Motor neuron (in vitro differentiated cells): ENCODE measurements at places on chromosomes 13 and 19.

- ATAC-seq = no peak
Observed at GRCh38 chr19:1918975-1919374, 13.8 kb downstream of the ADAT3 start.

- no peak for ATAC-seq
Observed at GRCh38 chr13:107216046-107216755, 648.3 kb upstream of the ARGLU1 start.

DNA sequence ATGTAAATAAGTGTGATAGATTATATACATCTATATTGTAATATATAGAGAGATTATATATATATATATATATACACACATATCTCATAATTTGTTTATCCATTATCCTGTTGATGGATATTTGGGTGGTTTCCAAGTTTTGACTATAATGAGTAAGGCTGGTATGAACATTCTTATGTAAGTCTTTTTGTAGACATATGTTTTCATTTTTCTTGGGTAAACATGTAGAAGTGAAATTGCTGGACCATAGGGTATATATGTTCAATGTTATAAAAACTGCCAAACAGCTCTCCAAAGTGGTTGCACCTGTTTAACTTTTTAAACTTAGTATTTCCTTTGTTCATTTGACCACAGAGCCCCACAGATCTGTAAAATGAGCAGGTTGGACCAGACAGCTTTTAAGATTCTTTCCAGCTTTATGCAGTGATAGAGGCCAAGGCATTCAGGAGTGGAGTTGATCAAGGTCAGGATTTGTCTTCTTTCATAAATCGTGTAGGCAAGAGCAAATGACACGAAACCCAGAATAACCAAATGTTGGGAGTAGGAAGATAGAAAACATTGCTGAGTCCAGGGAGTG is 21.7 kb upstream of the KATNAL1 start:
- no peak for ATAC-seq

DNA sequence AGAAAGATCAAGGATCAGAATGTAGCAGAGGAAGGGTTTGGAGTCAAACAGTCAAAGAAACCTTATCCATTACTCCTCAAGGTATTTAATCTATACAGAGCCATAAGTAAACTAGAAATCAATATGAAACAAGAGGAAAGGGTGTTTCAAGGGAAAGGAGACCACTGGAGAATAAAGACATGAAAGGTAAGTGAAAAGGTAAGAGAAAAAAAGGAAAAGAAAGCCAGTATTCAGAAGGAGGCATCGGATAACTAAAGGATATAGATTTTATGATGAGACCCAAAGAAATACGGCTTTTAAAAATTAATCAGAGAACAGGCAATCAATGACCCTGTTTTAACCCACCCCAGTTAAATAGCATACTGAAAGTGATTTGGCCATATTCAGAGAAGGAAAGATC is 438.7 kb upstream of the MIR17HG start:
- no peak for ATAC-seq

GRCh38 chr13:93689333-93689732 is 462.7 kb downstream of the GPC6 start:
- ATAC-seq = no peak

GRCh38 chr13:87661471-87661870 is 9.7 kb upstream of the SLITRK5 start:
- ATAC-seq = peak; percentile 99

DNA sequence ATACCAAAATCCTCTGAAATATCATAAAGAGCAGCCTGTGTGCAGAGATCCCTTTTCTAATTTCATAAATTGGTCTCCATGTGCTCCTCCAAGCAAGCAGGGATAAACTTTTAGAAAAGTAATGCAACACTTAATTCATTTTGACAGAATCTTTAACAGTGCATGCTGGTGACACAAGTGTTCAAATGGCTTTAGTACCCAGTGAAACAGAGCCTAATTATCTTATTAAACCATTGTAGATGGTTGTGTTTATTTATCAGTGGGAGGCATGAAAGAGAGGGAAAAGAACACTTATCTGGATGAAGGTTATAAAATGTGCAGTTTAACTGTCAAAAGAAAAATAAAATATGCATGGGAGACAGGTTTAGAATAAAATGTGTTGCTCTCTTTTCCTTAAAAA is 945.0 kb upstream of the PCDH20 start:
- ATAC-seq = no peak

GRCh38 chr13:62434081-62434480 is 1018.4 kb upstream of the PCDH20 start:
- ATAC-seq = peak; percentile 61

DNA sequence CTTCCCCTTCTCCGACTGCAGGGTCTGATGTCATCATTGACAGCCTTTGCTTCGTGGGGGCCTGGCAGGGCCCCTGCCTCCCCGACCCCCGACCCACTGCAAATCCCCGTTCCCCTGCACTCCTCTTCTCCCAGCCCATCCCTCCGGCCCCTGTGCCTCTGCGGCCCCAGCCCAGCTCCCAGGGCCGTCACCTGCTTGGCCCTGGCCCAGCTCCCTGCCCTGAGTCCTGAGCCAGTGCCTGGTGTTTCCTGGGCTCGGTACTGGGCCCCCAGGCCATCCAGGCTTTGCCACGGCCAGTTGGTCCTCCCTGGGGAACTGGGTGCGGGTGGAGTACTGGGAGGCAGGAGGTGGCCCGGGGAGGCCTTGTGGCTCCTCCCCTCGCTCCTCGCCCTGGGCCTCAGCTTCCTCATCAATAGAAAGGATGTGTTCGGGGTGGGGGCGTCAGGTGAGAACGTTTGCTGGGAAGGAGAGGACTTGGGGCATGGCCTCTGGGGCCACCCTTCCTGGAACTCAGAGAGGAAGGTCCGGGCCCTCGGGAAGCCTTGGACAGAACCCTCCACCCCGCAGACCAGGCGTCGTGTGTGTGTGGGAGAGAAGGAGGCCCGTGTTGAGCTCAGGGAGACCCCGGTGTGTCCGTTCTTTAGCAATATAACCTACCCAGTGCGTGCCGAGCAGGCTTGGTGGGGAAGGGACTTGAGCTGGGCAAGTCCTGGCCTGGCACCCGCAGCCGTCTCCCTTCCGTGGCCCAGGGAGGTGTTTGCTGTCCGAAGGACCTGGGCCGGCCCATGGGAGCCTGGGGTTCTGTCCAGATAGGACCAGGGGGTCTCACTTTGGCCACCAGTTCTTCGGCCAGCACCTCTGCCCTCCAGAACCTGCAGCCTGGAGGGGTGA is 15.9 kb upstream of the CELF5 start:
- no peak for ATAC-seq

DNA sequence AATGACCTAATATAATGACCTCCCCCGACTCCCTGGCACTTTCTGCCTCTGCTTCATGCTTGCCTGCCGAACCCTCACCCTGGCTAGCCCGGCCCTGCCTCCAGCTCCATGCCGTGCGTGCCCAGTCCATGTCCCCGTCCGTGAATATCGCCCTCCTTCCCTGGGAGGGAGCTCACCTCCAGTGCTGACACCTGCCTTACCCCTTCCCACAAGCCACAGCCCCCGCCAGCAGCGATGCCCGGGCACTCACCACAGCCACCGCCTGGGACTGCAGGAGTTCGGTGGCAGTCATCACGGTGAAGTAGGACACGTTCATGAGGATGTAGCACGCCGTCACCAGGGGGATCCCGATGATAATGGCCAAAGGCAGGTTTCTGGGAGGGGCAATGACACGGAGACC is 10.0 kb downstream of the SLC7A9 start:
- no peak for ATAC-seq

GRCh38 chr19:51651216-51651846 is 4.7 kb upstream of the SIGLEC14 start:
- no peak for ATAC-seq

- peak; percentile 33 for ATAC-seq
Observed at GRCh38 chr13:34128661-34129060, 310.7 kb downstream of the RFC3 start.

DNA sequence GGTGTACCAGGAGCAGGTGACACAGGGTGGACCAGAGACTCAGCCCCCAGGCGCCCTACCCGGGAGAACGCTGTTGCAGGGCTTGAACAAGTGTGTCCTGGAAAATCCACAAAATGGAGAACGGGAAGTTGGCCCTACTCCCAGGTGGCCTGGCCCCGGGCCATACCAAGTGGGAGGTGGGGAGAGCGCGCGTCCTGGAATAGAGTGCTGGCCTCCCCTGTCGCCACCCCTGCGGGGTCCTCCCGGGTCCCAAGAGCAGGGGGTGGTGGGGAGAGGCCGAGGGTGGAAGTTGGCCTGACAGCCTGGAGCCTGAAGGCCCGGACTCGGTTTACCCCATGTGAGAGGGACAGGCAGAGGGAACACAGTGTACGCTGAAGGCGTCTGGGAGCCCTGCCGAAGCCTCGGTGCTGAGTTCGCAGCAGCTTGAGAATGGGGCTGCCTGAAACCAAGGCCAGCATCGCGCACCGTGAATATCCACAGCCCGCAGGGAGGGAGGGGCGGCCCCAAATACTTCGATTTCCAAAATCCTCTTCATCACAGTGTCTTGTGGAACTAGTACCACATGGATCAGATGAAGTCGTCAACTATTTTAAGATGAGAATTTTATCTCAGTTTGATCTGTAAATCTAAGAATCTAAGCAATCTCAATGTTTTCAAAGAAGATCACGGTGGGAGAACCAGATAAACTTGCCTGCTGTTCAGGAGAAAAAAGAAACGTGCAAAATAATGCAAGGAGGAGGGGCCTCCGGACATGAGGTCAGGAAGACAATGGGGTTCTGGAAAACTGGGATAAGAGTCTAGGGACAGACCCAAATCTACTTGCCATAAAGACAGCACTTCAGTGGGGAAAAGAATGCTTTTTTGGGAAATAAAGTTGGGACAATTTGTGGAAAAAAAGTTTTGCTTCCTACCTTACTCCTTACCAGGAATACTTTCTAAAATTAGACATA is 10.4 kb upstream of the KLF16 start:
- no peak for ATAC-seq

GRCh38 chr19:5953680-5954213 is 24.2 kb downstream of the RANBP3 start:
- ATAC-seq = peak; percentile 15

DNA sequence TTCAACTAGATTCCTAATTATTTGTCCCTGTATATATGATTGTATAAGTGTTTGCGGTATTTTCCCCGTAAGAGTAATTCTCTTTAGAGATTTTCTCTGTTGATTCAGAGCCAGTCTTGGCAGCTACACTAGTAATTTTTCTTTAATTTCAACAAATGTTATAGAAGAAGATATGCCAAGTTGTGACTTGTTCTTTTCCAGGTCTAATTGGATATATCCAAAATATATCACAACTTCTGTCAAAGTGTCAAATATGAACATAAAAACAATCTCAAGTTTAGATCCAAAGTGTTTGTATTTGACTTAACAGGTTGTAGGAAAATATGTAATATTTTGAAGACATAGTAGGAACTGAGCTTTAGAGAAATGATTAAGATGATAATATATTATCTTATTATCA is 733.9 kb upstream of the SLITRK5 start:
- ATAC-seq = no peak

GRCh38 chr19:35557539-35558399 is 5.7 kb downstream of the ATP4A start:
- peak; percentile 87 for ATAC-seq

- ATAC-seq = peak; percentile 73
Observed at GRCh38 chr19:16376649-16377048, 52.0 kb downstream of the KLF2 start.

DNA sequence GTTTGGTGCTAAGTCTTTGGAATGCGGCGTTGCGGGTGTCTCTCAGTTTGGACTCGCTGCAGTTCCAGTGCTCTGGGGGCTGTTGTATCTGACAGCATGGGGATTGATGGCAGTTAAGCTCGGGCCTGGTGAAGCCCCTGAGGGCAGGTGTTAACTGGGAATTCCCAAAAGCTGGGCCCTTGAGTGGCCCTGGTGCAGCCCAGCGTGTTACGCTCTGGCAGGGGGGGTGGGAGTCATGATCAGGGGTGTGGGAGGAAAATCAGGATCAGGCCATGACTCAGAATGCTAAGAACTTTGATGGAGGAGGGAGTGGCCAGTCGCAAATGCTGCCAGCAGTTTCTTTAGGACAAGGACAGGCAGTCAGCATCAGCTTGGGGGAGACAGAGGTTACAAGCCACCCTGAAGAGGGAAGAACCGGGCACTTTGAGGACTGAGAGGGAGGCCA is 19.6 kb downstream of the AP2A1 start:
- peak; percentile 95 for ATAC-seq

- ATAC-seq = no peak
Observed at GRCh38 chr13:46152627-46153328, 29.2 kb downstream of the LCP1 start.

DNA sequence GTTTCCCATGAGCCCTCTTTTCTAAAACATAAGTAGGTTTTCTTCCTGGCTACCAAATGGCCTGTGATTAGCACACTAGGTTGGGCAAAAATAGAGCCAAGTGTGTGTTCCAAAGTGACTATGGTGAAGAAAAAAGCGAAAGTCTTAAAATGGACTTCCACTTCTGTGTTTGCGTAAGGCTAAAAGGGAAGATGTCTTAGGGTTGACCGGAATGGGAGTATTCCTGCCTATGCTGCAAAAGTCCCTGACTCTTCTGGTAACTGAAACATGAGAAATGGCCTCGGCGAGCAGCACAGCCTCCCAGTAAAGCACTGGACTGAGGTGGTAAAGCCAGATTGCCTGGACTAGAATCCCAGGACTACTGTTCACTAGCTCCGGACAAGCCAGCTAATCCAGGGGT is 2.4 kb upstream of the FPR1 start:
- no peak for ATAC-seq

DNA sequence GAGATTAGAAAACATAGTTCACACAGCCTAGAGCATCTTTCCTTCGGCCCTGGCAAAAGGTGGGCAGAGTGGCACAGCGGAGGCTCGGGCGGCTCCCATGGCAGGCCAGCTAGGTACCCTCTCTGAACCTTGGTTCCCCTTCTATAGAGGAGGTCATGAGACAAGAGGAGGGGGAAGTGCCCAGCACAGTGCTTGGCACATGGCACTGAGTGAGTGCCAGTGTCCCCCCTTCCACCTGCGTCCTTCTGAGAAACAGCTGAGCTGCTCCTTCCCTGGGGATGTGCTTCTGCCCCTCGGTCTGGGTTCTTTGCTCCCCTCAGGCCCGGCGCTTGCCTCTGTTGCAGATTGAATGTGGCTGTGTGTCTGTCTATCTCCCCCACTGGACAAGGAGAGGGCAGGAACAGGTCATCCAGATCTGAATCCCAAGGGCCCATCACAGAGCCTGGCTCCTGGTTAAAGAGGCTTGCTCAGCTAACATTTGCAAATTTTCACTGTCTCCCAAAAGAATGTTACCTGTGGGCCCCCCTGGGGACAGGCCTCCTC is 165.6 kb downstream of the USP12 start:
- ATAC-seq = peak; percentile 29

GRCh38 chr19:447816-448560 is 12.8 kb downstream of the SHC2 start:
- no peak for ATAC-seq
